ENCODE measurements at places on chromosomes 13 and 19.
A peak's percentile ranks its signal among the peaks of the same experiment; 100 is the strongest.

GRCh38 chr13:46321494-46322225, 65.4 kb downstream of the RUBCNL start:
- DNase-seq = peak; percentile 59

GRCh38 chr13:40631605-40632004, 34.8 kb downstream of the FOXO1 start:
- DNase-seq = no peak

DNA sequence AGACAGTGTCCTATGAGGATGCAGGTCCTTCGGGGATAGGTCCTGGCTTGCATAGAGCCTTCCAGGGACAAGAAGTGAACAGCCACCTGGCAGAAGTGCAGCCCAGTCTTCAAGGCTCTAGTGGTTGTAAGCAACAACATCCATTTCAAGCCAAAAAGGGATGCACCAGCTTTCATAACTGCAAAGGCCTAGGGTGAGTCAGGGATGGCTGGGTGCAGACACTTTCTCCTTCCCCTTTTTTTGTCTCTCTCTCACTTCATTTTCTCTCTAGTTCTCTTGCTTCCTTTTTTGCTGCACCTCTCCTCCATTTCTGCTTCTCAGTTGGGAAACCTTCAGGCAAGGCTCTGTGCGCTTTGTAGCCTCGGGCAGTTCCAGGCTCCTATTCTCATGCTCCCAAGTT, 196.2 kb upstream of the ZNF536 start:
- no peak for DNase-seq

DNA sequence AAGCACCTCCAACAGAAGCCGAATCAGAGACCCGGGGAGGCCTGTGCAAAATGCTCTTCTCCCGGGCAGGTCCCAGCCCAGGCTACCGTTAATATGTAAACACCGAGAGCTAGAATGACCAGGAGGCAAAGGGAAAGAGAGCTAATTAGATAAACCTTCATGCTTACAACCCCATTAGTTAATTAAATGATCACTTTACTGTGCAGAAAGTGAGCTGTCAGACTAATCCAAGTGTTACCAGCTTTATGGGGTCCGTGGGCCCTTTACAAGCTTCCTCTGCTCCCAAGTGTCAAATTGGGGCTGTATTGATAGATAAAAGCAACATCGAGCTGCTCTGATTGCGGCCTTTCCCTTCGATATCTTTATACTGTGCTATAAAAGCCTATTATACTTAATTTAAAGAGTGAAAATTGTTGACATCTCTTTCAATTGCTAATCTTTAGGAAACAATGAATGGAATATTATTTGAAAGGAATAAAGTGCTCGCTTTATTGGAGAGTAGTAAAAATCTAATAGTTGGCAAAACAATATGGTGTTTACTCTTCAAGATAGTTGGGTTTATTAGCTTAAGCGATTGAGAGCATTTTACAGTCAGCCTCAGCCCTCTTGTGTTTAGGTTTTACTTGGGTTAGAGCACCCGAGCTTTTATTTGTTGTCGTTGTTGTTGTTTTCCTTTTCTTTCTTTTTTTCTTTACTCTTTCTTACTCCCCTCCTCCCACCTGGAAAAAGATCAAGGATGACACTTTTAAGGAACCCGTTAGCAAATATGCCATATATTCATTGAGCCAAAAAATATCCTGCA, 189.3 kb upstream of the GPR12 start:
- no peak for DNase-seq

GRCh38 chr19:46211201-46211881, 18.2 kb upstream of the IGFL1 start:
- no peak for DNase-seq

DNA sequence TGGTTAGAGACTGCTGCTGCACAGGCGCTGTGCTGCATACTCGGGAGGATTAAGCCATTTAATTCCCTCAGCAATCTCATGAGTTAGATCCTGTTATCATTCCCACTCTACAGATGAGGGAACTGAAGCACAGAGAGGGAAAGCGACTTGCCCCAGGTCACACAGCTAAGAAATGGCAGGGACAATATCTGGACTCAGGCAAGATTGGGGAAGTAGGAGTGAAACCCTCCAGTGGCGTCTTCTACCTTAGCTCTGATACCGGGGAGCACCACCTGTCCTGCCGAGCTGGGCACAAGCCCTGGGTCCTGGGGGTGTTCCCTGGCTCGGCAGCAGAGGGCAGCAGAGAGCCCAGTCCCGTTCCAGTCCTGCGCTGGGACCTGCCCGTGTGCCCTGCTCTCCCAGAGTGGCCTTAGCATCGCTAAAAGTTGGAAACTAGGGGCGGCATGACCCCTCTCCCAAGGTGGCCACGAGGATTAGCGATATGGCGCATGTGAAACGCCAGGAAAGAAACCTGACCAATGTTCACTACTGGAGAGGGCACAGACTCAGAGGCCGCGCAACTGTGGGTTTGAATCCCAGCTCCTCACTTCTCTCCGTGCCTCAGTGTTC, 20.5 kb downstream of the CYTH2 start:
- peak; percentile 85 for DNase-seq

GRCh38 chr13:61052175-61052574, 363.5 kb downstream of the PCDH20 start:
- no peak for DNase-seq

DNA sequence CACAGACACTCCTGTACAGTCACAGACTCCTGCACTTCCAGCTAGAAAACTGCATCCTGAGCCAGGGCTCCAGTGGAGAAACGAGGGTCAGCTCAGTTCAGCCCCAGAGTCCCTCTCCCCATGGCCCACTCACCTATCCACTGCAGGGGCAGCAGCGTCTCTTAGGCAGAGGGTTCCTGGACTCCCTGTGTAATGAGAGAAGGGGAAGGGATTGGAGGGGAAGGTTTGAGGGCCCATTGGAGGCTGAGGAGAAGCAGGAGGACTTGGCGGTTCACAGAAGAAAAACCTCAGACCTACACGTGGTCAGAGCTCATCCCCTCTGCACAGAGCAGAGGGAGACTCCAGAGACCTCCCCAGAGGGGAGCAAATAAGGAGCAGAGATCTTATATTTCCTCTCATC, 9.2 kb upstream of the CEACAM18 start:
- no peak for DNase-seq

DNA sequence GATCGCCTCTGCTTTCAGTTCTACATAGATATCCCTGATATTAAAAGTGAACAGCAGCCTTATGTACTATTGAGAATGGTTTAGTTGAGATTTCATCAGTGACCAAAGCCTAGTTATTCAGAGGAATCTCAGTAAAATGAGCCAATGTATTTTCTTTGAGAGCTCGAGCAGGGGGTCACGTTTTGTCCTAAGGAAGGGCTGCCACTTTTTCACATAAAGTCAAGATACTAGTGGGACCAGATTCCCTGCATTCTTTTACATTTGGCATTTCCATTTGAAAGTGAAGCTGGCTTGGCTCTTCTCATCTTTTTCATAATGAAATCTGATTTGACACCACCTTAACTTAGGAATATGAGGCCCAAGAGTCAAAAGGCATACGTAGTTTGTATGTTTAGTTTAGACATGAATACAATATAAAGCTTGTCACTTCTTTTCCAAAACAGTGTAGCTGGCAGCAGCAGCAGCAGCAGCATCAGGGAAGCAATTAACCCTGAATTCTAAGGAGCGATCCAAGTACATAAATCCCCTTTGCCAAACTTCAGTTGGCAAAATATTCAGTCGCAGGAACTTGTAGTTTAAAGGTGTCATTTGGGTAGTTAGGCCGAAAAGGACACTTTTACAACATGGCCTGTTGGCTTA, 1752.2 kb upstream of the PCDH20 start:
- DNase-seq = no peak

DNA sequence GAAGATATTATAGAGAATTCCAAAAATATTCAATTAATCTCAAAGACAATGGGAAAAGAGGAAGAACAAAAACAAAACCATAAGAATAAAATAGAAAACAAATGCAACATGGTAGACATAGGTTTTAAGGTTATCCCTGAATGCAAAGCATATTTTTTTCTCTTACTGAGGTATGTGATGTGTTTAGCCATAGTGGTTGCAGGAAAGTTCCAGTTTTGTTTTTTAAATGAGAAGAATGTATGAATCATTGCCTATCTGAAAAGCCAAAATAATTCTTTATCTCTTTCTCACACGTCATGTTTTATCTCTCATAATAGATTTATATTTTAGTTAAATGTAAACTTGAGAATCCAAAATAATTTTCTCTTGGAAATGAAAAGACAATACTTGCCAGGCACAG, 2591.7 kb upstream of the PCDH20 start:
- no peak for DNase-seq

Measured in activated T-cell treated with anti-CD3 and anti-CD28 coated beads for 48 hours (primary cell).